Smooth muscle cell of the brain vasculature (primary cell): ENCODE measurements at places on chromosomes 1 and 21.

DNA sequence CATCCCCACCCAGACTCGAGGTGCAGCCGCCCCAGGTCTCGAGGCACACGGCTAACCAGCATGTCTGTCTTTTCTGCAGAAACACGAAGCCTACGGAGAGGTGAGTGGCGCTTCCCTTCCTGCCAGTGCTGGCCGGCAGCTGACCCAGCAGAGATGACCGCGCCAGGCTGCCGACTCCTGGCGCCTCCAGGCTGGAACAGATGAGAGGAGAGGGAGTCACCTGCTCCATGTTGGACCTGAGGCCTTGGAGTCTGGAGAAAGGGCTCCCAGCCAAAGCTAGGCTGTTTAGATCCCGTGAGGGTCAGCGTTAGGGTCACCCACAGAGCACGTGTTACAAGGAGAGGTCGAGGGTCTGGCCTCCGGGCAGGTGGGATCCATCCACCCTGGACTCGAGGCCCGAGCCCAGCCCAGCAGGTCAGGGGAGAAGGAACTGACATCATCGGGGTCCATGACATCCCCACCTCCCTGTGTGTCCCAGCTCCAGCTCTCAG, 14.9 kb downstream of the COL6A2 start:
- no peak for DNase-seq

- DNase-seq, result no peak
Observed at GRCh38 chr1:181506563-181507353, 23.4 kb downstream of the CACNA1E start.

- DNase-seq, result no peak
Observed at GRCh38 chr1:219227360-219228057, 53.8 kb downstream of the LYPLAL1 start.

DNA sequence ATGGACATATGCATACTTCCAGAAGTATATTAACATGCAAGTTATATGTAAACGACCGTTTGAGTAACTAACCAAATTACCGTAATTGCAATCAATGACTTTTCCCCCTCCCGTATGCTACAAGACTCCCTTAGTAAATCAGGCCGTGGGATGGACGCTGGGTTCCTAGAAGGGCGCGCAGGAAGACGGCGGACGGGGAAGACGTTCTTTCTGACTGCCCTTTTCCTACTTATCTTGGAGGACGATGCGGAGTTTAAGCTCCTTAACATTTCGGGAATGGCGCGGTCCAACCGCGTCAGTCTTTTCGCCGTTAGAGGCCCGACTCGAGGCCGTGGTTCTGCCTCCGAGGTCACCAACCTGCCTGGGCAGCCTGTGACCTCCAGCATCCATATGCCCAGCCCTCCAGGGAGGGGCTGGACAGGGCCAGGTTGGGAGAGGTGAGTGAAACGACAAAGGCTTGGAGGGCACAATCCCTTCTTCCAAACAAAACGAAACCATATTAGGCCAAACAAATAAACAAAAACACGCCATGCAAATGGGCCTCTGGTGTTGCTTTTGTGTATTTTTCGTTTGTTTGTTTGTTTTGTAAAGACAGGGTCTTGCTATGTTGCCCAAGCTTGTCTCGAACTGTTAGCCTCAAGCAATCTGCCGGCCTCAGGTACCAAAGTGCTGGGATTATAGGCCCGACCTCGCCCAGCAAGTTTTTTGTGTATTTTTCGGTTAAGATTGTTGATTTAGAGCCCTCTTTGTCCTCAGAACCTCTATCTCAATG, 873 bp upstream of the PI4KB start:
- DNase-seq, result no peak

- DNase-seq, result no peak
Observed at GRCh38 chr1:182624577-182624976, 20.4 kb upstream of the RGS16 start.

- DNase-seq, result no peak
Observed at GRCh38 chr1:220732621-220733020, 15.5 kb upstream of the MTARC2 start.

GRCh38 chr1:34361121-34361520, 184.4 kb downstream of the C1orf94 start:
- DNase-seq, result no peak

DNA sequence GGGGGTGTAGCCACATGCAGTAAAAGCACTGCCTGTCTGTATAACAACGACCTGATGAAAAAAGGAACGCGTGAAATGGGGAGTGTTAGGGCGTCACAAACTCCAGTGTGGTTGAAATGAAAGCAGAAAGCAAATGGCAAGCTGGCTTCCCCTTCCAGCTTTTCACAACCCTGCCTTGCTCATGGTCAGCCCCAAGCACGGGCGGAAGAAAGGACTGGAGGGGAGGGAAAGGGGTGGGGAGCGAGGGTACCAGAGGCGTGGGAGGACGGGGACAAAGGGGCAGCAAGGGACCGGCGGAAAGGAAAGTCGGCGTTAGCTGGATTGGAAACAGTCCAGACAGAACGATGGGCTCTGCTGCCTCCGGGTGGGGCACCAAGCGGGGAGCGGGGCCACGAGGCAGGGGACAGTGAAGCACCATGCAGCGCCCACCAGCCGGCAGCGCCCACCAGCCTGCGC, 9.6 kb downstream of the VPS26C start:
- no peak for DNase-seq

- no peak for DNase-seq
Observed at GRCh38 chr1:18653916-18654315, 23.3 kb downstream of the PAX7 start.

- DNase-seq, result no peak
Observed at GRCh38 chr1:117824616-117825015, 104.8 kb downstream of the GDAP2 start.

DNA sequence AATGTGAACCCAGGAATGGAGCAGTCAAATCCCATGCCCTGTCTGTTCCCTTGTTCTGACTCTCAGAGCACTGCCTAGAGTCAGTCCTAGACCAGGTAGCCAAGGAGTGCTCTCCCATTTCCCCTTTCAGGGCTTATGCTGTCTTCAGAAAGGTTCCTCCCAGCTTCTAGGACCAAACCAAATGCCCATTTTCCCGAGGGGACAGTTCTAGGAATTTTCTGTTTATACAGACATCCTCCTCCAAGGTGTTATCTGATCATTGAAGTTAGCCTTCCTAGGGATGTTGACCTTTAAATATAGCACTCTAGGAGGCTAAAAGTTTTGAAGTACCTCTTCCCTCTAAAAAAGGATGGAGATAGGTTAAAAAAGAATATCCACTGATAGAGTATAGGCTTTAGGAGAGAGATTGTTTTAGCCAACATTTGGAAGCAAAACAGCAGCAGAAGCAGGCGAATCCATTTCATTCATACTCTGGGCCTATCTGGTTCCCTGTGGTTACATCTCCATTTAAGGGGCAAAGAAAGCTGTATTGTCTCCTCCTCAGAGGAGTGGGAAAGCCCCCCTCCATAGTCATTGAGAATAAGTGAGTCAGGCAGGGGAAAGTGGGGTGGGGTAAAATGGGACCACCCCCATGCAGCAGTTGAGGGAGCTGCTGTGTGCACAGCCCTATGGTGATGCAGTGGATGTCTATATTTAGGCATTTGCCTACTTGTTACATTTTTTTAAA, 126.5 kb downstream of the SPATA46 start:
- DNase-seq, result no peak

- no peak for DNase-seq
Observed at GRCh38 chr1:69104894-69105293, 462.8 kb upstream of the LRRC7 start.

DNA sequence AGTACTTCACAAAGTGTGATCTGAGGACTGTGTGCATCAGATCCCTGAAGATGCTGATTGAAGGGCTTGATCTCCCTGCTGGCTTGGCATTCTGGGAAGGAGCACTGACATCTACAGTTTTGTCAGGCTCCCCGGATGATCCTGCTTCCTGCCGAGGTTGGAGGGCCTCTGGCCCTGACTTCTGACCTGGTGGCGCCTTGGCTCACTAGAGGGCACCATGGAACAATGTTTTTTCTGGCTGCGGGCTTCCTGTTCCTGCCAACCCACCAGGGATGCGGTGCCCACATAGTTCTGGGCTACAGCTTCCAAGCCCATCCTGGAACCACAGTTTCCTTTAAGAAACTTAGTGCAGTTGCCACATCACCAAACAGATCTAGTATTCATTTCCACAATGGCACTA, 38.8 kb upstream of the RASAL2 start:
- DNase-seq, result no peak

DNA sequence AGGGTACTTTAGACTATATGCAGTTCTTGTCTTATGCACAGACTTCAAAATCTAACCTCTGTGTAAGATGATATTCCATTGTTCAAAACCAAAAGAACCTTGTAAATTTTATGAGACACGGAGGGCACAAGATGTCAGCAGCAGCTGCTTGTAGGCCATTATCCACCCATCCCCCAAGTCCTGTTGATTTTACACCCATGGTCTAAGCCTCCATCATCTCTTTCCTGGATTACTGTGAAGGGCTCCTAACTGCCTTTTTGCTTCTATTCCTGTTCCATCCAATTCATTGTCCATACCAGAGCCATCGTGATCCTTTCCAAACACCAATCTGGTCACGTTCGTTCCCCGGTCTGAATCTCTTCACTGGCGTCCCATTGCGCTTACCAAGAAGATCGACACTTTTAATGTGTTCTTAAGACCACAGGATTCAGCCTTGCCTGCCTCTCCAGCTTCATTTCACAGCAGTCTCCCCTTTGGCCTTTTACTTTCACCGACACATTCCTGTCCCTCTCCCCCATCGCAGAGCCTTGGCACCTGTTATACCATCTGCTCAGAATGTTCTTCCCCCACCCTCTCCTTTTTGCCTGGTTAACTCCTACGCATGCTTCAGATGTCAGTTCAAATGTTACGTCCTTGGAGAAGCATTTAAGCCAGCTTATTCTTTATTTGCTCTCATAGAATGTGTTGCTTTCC, 107.3 kb upstream of the POU3F1 start:
- DNase-seq, result no peak

- no peak for DNase-seq
Observed at GRCh38 chr1:227540170-227541098, 22.9 kb upstream of the ZNF678 start.

- DNase-seq, result no peak
Observed at GRCh38 chr1:90291431-90292216, 296.7 kb downstream of the ZNF326 start.

GRCh38 chr1:76640092-76640491, 227.2 kb upstream of the ST6GALNAC5 start:
- DNase-seq, result no peak

DNA sequence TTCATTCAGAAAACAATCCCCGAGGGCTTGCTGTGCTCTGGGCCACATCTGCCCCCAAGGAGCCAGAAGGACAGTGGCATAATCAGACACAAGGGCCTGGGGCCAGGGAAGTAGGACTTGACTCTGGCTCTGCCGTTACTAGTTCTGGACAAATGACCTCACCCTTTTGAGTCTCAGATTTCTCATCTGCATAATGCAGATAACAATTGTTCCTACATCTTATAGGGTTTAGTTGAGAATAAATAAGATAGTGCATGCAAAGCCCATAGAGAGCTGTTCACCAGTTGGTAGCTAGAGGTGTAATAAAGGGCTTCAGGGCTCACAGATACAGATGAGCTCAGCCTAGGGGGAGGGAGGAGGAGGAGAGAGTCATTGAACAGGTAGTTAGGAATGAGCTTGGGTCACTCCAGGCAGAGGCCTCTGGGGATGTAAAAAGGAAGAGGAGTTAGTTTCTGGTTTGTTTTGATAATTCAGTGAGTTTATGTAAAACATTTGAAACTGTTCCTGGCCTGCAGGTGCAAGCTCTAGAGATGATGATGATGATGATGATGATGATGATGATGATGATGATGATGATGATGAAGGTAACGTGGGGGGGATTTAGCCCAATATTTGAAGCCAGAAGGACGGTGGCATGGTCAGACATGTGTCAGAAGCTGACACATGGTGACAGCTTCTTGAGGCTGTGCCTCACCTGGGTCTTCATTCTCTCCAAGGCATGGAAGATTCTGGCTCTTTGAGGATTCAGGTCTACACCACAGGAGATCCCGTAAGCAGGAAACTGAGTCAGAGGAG, 858 bp downstream of the LACTBL1 start:
- DNase-seq, result no peak

GRCh38 chr1:165476776-165477175, 31.9 kb upstream of the RXRG start:
- DNase-seq, result no peak

DNA sequence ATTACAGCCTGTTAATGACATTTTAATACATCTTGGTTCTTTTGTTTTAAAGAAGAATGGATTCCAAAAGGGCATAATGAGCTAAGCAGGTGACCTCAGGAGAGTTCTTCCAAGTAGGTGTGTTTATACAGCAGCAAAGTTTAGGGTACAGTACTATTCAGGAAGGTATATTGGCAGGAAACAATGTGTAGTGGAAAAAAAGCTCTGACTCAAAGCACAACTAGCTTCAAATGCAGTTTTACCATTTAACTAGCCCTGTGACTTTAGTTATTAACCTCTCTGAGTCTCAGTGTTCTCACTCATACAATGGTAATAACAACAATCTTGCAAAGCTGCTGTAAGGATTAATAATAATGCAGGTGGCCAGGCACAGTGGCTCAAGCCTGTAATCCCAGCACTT, 29.9 kb downstream of the FAF1 start:
- DNase-seq, result no peak

GRCh38 chr1:180911640-180912191, 981 bp upstream of the KIAA1614 start:
- DNase-seq, result no peak

DNA sequence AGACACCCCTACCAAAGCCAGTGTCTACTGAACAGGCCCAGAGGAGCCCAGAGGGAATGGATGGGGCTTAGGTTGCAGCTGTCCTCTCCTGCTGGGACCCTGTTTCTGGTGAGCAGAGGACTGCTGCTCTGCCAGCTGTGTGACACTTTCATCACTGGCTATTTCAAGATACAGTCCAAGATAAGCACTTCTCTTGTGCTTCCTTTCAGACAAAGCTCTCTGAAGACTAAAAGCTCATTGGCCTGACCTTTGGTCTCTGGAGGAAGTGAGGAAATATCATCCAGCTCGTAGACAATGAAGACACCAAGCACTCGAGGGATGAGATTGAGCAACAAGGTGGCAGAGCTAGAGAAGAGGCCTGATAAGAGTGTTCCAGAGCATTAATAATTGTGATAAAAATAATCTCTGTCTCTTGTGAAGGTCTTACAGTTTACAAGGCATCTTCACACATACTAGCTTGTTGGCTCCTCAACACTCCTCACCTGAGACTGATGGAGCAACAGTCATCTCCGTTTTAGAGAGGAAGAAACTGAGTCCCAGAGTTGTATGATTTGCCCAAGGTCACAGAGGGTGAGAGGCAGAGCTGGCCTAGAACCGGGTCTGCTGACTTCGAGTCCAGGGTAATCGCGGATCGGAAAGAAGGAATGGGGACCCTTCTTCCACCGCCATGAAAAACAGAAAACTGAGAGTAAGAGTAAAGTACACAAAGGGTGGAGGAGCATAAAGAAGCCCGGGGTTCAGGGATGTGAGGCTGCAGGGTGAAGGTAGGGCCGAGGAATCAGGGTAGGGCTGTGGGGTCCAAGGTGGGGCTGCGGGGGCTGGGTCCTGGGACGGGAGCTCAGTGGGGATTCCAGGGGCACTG, 666 bp downstream of the PAFAH2 start:
- DNase-seq, result no peak
